ENCODE measurements at places on chromosomes 7 and 10.

- no peak for DNase-seq
These were observed 84.0 kb downstream of the SEMA3D start for GRCh38 chr7:85102813-85103350.

GRCh38 chr7:139776486-139777132 lies 1.2 kb downstream of the HIPK2 start:
- DNase-seq = peak; percentile 35

GRCh38 chr7:111329367-111330234 lies 232.7 kb downstream of the IMMP2L start:
- DNase-seq = no peak

- no peak for DNase-seq
These were observed 29.9 kb upstream of the IFRD1 start for GRCh38 chr7:112420236-112420861.

DNA sequence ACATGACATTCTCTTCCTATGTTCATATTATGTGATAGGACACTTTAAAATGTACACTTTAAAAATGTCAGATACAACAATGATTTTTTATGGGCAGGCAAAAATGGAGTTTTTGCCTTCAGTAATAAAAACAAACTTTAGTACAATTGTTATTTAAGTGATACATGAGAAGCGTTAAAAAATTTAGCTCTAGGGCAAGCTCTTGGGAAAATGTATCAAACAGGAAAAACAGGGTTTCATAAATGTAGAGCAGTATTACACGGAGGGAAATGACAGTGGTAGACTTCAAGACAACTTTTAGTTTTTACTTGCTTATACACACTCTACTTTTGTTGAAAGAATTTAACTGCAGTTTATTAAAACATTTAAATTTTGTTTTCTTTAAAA lies 1.5 kb downstream of the FHIP2A start:
- DNase-seq = no peak

DNA sequence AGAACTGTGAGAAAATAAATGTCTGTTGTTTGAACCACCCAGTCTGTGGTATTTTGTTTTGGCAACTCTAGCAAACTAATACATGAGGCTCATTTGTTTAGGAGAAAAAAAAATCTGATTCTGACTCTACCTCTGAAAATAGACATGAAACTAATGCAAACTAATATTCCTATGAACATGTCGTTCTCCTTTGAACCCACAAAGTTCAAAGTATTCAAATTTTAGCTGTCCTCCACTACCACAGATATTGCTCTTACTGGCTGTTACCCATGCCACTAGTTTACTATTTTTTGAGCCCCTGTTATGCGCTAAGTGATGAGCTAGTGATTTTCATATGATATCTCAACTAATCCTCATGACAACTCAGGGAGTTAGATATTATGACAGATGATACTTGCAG lies 58.8 kb upstream of the ZNF804B start:
- DNase-seq = no peak

- no peak for DNase-seq
These were observed 99.0 kb upstream of the SMIM30 start for GRCh38 chr7:113217314-113217713.

- DNase-seq = no peak
These were observed 214.2 kb upstream of the KAT6B start for GRCh38 chr10:74612195-74612594.

DNA sequence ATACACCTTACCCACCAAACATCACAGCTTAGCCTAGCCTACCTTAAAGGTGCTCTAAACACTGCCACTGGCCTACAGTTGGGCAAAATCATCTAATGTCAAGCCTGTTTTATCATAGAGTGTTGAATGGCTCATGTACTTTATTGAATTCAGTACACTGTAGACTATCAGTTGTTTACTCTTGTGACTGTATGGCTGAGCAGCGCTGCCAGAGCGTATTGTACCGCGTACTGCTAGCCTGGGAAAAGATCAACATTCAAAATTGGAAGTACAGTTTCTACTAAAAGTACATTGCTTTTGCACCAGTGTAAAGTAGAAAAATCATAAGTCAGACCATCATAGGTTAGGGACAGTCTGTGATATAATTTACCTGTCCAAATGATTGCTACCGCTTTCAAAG lies 226.8 kb downstream of the PRPF18 start:
- DNase-seq = no peak

GRCh38 chr10:50228672-50229071 lies 22.6 kb downstream of the ASAH2 start:
- no peak for DNase-seq

- no peak for DNase-seq
These were observed 2.5 kb downstream of the HPSE2 start for GRCh38 chr10:99233000-99233688.

GRCh38 chr7:70595755-70596597 lies 536.0 kb upstream of the GALNT17 start:
- no peak for DNase-seq

DNA sequence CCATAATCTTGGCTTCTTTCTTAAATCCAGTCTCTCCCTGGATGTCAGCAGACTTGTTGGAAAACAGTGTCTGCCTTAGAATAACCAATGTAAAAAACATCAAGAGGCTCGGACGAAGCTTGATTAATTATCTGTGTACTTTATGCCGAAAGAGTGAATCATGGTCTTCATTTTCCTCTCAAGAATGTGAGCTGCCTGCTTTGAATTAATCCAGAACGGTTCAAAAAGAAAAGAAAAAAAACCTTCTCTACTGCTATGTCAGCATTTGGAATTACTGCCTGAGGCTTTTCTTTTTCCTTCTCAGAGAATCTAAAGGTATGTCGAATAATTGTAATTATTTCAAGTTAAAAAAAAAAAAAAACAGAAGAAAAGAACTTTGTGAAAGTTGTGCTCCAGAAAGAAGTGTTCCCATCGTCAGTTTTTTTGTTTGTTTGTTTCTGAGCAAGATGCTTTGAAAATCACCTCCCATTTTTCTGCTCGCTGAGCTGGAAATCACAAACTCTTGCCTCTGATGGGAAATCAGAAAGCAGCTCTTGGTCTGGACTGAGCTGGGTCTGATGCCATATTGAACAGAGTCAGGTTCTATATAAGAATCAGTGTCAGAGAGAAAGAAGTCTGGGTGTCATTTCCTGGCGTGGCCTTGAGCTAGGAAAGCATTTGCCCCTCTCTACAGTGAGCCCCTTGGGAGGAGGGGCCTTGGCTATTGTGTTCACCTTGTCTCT lies 20.2 kb downstream of the PLPP4 start:
- DNase-seq = no peak

DNA sequence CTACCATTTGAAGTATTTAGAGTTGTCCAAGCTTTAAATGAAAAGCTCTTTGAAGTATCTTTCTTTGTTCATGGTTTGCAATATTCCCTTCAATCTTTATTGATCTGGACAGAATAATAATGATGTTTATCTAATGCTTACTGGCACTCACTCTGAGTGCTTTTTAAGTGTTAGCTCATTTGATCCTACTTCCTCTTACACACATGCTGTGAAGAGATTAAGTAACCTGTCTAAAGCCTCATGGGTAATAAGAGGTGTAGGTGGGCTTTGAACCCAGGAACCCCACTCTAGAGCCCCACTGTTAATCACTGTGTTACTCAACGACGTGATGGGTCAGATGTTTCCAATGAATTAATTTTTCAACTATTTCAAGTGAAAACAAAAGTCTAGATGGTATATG lies 31.1 kb upstream of the ADD3 start:
- DNase-seq = no peak

- DNase-seq = no peak
These were observed 125.6 kb upstream of the STEAP4 start for GRCh38 chr7:88432301-88432700.

GRCh38 chr10:101901340-101901739 lies 57.7 kb upstream of the KCNIP2 start:
- DNase-seq = no peak

DNA sequence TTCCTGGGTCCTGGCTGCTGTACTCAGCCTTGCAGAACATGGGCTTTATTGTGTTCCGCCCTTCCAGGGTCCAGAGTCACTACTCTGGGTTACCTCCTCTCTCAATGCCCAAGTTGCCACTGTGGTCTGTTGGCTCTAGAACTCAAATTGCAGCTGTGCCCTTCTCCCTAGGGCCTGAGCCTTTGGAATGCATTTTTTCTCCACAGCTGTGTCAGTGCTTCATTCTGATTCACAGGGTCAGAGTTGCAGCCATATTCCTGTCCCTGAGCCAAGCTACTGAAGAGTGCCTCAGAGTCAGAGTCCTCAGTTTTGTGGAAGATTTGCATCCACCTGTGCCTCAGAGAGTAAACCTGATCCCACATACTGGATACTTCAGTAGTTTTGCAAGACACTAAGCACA lies 167.5 kb downstream of the ITGB1 start:
- DNase-seq = no peak

DNA sequence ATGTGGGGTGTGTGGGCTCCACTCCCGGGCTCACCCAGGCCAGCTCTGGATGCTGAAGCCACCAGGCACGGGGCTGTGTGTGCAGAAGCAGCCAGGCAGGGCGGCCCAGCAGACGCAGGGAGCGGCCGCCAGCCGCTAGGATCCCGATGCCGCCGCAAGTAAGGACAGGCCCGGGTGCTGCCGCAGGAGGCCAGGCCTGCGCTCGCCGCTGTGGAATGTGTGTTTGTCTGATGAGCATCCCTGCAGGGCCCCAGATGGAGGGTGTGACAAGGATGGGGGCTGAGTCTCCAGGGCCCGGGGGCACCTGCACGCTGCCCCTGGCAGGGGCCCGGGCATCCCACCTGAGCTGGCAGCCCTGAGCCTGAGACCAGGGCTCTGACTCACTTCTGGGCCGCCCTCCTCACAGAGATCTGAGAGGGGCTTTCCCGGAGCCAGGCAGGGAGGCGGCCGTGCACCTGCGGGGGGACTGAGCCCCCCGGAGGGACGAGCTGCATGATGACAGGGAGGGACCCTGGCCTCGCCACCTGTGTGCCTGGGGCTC lies 101.5 kb downstream of the FOXL3 start:
- DNase-seq = no peak

All from CD4-positive, alpha-beta T cell treated with Interleukin-17A for 1 hour (primary cell).